ENCODE measurements at places on chromosomes 4 and X. TPM values are rescaled to one million over a fixed set of nuclear protein-coding genes. Genes with fewer than 3 reads are reported as not detected.

ZNF718 gene
- 5.8 TPM for total RNA-seq

DNA sequence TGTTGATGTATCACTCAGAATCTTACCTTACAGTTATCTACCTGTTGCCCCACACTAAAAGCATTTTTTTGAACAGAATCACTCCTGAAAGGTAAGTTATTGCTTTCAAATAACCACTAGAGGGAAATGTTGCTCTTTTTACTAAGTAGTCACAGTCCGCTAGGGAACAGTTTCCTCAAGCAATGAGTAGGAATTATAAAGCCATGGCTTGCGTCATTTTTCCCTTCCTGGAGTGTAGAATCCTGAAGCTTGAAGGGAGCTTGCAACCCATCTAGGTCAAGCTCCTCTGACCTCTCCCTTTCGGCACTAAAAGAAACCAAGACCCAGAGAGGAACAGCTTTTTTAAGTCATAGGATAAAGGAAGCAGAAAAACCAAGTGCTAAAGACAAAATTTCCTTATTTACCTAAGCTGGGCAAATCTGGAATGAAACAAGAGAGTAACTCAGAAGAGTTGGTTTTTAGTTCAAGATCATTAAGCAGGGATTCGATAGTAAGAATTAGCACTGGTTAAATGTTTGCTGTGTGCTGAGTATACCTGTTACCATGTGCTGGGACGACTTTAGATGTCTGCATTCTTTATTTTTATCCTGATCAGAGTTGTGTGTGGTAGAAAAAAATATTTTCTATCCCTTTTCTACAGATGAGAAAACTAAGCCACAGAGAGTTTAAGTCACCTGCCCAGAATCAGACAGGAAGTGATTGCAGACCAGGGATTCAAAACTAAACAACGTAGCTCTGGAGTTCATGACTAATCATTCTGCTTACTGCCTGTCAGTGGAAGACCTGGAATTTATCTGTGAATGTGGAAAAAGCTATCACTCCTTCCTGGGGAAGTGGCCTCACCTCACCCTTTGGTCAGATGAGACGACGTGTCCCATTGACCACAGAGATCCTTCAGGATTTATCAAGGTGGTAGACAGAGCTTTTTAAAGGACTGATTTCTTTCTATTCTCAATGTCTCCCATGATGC lies 631.5 kb downstream of the RAB28 start:
- no peak for DNase-seq

DNA sequence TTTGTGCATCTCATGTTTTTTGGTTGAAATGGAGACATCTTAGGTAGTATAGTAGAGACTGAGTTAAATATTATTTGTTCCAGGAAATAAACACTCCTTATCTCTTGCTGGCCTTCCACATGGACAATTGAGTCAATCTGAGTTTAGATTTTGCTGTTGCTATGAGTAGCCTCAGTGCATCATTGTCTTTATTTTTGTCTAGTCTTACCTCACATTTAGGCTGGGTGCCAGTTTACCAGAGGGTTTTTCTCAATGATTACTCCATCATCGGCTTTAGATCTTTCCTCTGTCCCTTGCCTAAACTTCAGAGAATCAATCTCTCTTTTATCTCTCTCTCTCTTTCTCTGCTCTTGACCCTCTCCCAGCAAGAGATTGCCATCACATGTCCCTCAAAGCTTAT lies 73.6 kb downstream of the GABRB1 start:
- no peak for DNase-seq

TMEM156 gene
- not detected for total RNA-seq

GRCh38 chr4:182752158-182752910 lies 164.9 kb downstream of the DCTD start:
- DNase-seq: no peak

- no peak for DNase-seq
Observed at GRCh38 chr4:16684097-16684496, 214.3 kb downstream of the LDB2 start.

GRCh38 chr4:175813821-175814220 lies 1.8 kb upstream of the GPM6A start:
- no peak for DNase-seq

DNA sequence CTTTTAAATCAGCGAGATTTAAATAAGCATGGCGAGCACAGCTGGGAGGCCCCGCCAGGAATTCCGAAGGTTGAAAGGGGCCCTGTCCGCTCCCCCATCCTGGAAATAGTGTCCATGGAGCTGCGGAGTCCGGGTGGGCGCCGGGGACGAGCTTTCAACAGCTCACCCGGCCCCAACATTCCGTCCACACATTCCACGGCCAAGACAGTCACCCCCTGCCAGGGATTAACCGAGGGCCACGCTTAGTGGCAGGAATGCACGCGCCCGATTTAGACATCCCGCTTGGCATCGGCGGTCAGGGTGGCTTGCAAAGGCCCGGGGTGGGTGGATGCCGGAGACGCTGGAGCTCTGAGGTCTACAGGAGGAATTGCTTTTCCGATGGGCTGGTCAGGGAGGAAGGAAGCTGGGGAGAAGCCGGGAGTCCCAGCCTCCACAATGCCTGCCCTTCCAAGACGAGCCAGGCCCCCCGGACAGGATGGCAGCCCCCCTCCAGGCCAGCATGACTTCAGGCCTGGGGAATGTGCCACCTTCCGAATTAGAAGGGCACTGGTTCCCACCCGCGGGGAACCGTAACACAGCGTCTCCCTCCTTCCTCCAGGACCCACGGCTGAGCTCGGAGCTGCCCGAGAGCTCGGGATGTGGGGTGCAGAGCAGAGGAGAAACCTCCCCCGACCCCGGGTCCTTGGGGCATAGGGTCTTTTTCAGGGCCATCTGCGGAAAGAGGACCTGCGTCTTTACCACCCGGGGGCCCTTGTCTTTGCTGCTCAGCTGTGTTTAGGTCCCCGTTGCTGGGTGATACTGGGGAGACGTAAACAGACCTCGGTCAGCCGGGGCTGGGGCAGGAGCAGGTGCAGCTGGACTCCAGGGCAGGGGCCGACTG lies 26.9 kb upstream of the PPP2R3B start:
- no peak for DNase-seq

VSIG4 gene
- total RNA-seq: not detected

DNA sequence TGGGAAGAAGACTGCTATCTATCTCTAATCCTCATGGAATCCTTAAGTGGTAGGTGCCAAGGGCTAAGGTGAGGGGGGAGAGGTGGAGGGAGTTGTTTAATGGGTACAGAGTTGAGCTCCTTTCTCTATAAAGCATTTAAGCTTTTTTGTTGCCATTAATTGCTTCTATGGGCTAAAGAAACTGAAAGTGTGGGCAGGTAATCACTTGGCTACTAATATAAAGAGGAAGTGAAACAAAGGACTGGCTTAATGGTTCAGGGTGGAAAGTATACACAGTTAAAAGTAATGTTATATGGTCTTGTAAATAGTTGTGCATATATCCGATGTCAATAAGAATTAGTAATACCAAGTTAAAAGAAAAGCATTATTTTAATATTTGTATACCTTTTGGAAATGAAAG lies 83.9 kb downstream of the POLA1 start:
- no peak for DNase-seq

DNA sequence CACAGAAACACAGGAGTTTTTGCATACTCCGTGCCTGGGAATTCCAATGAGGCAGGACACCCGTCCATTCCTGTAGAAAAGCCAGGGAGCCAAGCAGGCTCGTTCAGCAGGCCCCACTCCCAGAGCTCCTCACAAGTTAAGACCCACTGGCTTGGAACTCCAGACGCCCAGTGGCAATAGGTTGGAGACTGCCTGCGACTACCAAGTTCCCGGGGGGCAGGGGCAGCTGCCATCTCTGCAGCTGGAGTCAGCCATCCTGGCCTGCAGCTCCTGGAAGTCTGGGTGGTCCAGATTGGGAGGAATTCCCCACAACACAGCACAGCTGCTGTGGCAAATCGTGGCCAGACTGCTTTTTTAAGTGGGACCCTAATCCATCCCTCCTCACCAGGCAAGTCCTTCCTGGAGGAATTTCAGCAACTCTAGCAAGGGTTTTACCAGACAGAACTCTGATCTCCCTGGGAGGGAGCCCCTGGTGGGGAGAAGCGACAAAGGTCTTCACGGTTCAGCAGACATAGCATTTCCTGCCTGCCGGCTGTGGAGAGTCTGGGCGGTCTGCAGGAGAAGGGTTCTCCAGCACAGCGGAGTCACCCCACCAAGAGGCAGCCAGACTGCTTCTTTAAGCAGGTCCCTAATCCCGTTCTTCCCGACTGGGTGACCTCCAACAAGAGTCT lies 231.9 kb downstream of the STPG2 start:
- DNase-seq: no peak

DNA sequence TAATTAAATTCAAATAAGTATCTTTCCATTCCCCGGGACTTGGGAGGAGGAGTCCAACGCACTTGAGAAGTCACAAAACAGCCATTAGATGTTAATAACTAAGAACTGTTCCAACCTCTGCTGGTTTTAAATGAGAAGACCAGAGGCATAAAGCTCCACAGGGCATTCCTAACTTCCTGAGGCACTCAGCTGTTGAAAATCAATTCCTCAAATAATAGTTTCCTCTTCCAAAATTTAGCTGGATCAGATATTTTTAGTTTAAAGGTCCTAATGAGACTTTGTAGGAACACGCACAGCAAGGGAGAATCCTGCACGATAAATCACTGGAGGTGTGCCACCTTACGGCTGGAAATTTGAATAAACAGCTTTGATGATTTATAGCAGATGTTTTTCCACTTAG lies 504.3 kb upstream of the ZFP42 start:
- no peak for DNase-seq

DNA sequence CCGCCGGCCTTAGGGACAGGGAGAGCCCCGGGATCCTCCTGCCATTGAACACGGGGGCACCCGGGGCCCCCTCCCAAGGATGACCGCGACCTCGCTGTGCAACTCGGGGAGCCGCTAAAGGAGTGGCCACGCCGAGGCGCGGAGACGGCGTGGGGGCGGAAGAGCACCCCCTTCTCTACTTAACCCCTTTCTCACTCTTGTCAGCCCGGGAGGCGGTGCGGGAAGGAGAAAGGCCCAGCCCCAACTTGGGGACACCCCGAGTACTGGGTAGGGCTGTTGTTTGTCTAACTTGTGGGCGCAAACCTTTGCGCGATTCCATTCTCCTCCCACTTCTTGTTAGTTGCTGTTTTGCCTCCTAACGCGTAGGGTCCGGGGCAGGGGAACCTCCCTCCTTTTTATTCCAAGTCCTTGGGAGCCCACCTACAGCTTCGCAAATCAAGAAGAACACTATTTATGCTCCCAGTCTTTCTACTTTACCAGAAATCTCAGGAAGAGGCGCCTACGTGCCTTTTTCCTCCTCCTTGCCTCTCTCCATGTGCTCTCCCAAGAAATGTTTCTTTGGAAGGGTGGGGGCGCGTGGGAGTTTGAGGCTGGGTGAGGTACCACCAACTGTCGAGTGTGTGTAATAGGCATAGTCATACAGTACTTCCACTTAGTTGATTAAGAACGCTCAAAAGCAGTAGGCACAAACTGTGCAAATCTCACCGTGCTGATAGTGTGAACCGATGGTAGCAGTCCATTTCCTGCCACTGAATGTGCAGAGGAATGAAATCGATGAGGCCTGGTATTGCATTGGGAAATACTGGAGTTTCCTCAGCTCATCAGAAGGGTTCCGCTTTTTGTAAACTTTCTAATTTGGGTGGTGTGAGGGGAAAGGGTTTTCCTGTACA lies 813 bp downstream of the DIAPH2 start:
- no peak for DNase-seq

GRCh38 chr4:21991050-21991449 lies 42.5 kb upstream of the KCNIP4 start:
- DNase-seq: no peak

ZNF81 gene
- 9.6 TPM for total RNA-seq

DNA sequence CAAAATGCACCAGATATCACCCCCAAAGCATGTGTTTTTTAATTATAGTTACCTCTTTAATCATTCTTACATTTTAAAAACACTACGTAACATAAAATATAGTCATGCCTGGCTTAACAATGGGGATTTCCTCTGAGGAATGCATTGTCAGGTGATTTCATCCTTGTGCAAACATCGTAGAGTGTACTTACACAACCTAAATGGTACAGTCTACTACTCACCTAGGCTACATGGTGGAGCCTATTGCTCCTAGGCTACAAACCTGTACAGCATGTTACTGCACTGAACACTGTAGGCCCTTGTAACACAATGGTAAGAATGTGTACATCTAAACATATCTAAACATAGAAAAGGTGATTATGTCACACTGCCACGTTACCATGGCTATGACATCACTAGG lies 208.6 kb downstream of the SPOCK3 start:
- DNase-seq: no peak

DCK gene
- total RNA-seq: 16.7 TPM

NXF3 gene
- not detected for total RNA-seq

GRCh38 chr4:126890383-126890782 lies 742.4 kb upstream of the INTU start:
- no peak for DNase-seq

DNA sequence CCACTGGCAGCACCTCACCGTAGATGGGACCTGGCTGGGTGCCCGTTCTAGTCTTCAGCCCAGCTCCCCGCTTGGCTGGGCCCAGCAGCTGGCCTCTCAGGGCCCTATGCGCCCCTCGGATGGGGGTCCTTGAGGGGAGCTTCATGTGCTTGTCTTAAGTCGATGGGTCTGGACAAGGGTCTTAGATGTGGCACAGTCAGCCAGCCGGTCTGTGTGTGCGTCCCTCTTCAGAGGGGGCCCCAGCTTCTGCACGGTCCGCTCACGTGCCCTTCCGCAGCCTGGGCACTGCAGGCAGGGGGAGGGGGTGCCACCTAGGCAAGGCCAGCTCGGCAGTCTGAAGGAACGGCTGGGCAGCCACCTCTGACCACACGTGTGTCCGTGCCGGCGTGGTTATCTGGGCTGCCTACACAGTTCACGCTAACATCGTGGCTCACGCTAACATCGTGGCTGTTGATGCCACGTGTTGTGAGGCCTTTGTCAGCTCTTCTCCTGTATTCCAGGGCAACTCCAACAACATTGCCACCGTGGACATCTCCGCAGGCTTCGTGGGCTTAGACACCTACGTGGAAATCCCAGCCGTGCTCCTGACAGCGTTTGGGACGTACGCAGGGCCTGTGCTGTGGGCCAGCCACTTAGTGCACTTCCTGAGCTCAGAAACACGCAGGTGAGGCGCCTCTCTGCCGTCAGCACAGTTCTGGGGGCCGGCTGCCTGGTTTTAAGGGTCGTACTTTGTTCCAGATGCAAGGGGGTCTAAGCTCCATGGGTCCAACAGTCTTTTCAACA lies 34.5 kb downstream of the PIGG start:
- DNase-seq: peak; percentile 69
